ENCODE measurements at places on chromosomes 13 and 19.

DNA sequence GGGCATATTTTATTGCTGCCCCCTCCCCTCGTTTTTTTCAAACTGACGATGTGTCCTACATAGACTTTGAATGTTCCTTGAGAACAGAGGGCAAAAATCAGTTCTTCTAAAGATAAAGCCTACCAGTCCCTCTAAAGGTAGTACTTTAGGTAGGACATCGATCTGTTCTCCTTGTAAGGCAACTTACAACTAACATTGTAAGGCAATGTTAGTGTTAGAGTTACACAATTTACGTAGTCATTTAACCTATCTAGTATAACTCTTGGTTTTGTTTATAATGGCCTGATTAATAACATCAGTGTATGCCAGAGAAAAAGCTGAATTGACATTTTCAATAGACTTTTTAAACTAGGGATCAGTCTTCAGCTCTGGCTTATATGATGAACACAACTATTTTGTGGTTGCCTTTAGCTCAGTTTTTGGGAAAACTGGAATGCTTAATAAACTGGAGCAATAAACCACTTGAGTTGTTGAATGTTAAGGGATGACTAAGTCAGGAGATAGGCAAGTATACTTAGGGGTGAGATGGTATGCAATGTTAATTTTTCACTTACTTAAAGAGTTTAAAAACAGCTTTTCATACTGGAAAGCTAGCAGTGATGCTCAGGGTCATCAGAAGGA lies 2.2 kb downstream of the NDFIP2 start:
- DNase-seq: no peak

DNA sequence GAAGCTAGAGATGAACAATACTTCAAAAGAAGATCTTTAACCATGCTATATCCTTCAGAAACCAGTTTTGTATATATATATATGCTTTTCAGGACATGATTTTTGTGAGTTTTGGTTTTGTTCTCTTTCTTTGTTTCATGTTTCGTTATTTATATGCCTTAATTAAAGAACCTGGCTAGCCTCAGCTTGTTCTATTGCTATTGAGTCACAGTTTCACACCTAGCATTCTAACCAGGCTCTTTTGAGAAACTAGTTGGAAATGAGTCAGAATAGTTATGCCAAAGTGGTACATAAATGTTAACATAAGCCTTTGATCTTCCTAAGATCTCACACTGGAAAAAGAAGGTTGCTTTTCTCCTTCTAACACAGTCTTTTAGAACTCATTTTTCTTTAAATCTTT lies 1925.2 kb downstream of the OLFM4 start:
- DNase-seq: no peak

DNA sequence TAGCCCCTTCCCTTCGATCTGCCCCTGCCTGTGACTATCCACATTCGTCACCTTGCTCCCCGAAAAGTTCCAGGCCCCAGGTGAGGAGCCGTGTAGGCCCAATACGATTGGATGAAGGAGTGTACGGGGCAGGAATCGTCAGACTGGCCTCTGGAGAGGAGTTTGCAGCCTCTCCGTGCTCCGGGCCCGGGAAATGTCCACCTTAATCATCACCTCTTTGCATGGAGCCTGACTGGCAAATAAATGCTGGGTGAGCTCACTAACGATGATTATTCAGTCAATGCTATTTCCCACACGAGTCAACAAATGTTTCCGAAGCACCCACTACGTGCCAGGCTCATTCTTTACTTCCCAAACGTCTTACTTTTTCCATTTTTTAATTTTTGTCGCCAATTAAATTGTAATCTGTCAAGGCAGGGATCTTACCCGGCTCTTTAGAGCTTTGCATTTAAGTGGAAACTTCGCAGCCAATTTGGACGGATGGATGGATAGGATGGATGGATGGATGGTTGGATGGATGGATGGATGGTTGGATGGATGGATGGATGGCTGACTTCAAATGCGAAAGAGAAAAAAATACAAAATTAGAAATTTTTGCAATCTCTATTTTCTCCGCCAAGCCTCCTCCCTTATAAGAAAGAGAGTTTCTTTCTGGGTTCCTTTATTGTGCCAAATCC lies 45.8 kb downstream of the TGDS start:
- DNase-seq: no peak

GRCh38 chr19:35223084-35223790 lies 5.3 kb downstream of the FAM187B start:
- DNase-seq: peak; percentile 77

DNA sequence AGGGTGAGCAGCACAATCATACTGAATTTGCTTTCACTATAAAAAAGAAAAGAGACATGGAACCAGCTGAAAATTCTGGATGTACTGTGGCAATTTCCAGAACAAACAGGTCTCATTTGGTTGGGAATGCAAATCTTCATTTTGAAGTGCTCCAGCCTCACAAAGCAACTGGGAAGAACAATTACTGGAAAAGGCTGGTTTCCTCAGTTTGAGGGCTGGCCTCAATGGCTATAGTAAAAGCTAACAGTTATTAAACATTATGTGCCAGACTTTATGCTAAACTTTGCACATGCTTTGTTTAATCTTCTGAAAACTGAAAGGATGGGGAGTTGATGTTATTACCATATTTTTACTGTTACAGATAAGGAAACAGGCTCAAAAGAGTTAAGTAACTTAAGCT lies 3.0 kb downstream of the OBI1 start:
- no peak for DNase-seq

DNA sequence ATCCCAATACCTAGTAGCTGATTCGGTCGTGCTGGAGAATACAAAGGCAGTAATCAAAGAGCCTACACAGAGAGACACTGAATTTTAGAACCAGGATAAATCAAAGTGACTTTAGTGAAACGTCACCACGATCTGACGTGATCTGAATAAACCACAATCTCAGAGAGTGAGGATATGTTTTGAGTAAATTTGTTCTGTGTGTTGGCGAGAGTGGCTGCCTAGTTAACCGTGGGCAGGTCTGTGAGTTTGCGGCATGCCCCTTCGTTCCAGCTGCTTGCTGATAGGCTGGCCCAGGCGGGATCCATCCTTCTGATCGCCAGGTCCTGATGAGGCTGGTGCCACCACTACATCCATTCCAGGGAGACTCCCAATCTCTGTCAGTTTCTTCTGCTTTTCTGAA lies 40.4 kb downstream of the LRCH1 start:
- DNase-seq: no peak

DNA sequence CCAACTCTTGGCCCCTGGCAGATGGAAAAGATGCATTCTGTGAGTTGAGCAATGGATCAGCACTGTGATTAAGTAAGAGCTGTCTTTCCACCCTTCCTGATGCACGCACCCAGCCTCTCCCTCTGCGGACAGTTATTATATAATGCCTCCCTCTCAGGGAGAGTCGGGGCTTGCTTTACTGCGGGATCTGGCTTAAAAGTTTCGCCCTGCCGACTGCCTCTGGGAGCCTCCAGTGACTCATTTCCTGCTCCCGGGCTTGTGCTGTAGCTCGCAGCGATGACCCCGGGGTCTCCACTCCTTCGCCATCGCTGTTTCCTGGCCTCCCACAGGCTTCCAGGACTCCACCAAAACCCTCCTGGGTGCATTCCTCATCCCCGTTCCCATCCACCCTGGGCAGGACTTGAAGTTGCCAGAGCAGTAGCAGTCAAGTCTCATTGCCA lies 107.4 kb upstream of the SLC7A1 start:
- DNase-seq: peak; percentile 93

- DNase-seq: no peak
Observed at GRCh38 chr13:99258946-99259345, 767 bp upstream of the GPR18 start.

GRCh38 chr19:32287811-32288227 lies 57.6 kb upstream of the ZNF507 start:
- peak; percentile 55 for DNase-seq

All from vagina (tissue), 2 donors.